ENCODE measurements at places on chromosomes 3 and 15.

GRCh38 chr15:71781179-71781964, 29.0 kb upstream of the NR2E3 start:
- DNase-seq = no peak

GRCh38 chr3:72440491-72440890, 407.8 kb downstream of the SHQ1 start:
- no peak for DNase-seq

DNA sequence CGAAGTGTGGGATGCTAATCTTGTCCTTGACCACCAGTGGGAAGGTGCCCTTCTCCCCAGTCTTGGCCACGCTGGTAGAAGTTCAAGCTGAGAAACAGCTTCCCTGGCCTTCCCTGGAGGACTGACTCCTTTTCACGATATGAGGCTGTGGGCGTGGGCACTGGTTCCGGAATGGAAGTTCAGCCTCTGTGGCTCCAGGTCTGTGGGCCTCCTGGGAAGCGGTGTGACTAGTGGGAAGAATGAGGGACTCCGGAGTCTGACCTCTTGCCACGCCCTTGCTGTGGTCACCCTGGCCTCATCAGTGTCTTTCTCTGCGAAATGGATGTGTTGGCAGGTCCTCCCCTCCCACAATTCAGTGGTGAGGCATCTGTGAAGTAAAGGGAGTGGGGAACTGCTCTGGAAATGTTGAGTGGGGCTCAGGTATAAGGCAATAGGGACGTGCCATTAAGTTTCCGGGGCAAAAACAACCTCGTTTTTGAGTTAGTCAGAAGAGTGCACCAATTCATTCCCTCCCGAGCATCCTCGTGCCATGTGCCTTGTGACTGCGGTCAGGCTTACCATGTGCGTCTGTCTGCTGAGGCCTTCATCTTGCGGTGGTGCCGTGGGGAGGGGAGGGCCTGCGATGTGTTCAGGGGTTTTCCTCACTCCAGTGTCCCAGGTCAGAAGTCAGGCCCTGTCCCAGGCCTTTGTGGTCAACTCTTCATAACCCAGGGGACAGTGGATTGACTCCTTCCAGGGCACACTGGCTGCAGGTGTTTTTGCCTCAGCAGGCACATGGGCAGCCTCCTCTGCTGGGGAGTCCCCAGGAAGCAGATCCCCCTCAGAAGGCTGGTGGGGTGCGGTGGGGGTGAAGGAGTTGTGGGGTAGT, 11.8 kb upstream of the SEC13 start:
- no peak for DNase-seq

DNA sequence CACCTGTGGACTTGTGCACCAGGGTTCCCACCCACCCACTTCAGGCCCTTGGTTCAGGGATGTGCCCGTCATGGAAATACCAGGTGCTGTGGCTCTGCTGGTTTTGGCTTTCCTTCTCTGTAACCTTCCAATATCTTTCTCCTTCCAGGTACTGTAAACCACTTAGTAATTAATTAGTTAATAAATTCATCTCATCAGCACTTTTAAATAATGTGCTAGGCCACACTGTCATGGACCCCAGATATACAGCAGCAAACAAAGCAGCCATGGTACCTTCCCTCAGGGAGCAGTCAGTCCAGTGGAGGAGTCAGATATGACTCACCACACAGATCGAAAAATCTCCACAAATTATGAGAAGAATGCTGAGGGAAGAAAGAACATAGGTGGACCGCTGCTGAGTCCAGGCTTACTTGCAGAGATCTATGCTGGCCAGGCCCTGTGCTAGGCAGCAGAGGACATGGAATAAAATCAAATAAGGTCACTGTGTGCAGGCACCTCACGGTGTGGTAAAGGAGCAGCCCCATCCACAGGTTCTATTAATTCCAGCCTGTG, 6.8 kb upstream of the GATA2 start:
- no peak for DNase-seq

- no peak for DNase-seq
These were observed 175.7 kb upstream of the SEMA6D start for GRCh38 chr15:47541562-47541961.

GRCh38 chr3:58135712-58136543, 74.8 kb downstream of the DNASE1L3 start:
- DNase-seq = no peak

- no peak for DNase-seq
These were observed 151.9 kb downstream of the CADPS start for GRCh38 chr3:62723166-62723913.

DNA sequence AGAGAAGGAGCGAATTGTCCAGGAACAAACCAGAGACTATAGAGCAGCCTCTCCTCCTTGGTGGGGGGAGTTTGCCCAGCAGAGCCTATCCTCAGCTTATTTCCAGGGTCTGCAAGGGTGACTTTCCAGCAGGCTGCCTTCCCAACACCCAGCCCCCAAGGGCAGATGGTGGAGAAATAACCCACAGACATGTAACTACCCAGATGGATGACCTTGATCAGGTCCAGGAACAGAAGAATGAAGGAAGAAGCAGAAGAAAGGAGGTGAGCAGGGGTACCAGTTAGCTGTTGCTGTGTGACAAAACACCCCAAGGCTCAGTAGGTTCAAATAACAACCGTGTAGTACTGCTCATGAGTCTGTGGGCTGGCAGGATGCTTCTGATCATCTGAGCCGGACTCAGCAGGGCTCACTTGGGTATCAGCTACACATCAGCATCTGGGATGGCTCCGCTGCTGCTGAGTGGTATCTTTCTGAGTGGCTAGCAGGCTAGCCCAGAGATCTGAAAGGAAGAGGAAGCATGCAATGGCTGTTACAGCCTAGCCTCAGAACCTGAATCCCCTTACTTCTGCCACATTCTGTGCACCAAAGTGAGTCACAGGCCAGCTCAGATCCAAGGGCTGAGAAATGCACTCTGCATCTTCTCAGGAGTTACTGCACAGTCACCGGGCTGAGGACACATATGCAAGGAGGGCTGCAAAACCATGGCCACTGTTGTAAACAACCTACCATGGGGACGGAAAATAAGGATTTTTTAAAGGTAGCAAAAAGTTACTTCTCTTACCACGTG, 22.2 kb upstream of the TXNRD3 start:
- no peak for DNase-seq

DNA sequence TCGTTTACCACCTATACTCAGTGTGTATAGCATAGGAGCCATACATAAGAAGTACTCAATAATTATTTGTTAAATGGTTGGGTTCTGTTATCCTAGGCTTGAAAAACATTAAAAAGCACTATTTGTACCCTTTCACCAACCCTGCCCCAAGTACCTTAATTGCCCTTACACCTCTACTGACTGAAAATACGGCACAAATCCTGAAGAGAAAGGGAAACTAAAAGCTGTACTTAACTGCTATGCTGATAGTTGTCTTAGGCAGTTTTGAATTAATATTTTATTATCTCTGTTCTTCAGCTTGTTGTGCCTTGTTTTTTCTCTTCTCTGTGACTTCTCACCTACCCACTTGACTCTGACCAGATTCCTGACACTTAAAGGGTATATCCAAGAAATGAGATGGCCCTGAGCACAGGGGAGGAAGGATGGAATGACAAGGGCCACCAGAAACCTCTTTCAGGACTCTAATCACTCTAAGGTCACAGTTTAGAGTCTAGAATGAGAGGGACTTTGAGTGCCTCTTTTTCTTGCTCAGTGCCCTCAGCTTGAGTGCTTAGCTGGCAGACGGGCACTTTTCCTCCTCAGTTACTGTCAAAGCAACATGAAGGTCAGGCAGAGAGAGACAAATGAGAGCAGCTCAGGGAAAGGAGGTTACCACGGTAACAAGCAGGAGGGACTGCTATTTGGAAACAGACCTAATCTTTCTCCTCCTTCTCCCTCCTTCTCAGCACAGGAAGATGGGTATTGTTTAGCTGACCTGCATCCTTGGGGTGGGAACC, 136.5 kb downstream of the ZNF609 start:
- DNase-seq = no peak

GRCh38 chr3:161848376-161848775, 351.8 kb downstream of the OTOL1 start:
- DNase-seq = no peak

- DNase-seq = no peak
These were observed 17.0 kb downstream of the MAP6D1 start for GRCh38 chr3:183808355-183808754.

DNA sequence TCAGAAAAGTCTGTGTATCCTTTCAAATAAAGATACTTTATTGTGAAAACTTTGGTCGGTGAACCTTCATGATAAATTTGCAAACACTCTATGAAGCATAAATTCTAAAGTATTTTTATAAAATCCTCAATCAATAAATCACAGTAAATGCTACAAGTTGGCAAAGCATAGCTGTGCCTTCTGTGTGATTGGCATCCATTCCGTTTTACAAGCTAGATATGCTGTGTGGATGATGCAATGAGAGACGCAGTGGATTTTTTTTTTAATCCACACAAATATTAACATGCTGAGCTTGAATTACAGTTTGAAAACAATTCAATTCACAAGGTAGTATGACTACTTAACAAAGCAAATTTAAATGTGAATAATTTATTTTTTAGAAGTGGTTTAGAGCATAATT, 937.2 kb downstream of the ZPLD1 start:
- no peak for DNase-seq

DNA sequence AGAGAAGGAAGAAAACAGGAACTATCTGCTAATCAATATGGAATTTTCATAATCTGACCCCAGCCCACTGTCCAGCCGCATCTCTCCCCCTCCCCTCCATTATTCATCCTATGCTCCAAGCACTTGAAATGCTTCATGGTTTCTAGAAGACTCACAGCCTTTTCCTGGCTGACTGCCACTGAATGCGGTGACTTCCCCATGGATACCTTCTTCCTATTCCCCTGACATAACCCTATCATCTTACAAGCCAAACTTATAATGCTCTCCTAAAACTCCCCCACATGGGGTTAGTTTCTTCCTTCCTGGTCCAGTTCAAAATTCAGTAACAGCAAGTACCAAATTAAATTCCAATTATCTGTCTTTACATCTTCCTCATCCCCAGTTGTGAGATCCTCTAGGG, 31.2 kb upstream of the PTX3 start:
- no peak for DNase-seq

Measured in kidney epithelial cell (primary cell).